Substantia nigra (tissue), 51 donors: ENCODE measurements at places on chromosomes 16 and 17.

DNA sequence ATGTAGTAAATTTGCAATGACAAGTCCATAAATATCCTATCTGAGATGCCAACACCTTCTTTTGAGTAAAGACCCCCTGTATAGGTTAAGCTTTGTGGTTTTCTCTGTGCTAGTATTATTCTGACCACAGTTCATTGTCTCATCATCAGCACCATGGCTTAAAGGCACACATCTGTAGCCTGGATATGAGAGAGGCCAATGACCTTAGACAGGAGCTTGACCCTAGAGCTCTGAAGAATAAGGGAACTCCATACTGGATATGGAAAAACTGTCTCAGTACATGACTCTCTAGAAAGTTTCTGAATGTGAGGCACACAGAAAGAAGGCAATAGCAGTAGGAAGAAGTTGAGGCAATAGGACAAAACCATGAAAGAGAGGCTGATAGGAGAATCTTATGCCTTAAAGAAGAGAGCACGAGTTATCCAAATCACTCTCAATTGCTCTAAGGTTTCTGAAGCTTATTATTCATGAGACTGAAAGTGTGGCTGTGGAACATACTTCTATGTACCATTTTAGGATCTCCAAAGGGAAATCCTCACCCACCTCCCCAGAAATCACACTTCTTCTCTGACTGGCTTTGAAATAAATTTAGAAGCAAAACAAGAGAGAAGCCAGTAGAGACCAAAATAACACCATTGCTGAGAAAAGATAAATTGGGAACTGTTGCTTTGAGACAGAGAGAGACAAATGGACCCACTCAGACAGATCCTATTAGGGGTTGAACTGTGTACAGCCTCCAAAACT, 150.2 kb downstream of the ABCA8 start:
- no peak for DNase-seq

DNA sequence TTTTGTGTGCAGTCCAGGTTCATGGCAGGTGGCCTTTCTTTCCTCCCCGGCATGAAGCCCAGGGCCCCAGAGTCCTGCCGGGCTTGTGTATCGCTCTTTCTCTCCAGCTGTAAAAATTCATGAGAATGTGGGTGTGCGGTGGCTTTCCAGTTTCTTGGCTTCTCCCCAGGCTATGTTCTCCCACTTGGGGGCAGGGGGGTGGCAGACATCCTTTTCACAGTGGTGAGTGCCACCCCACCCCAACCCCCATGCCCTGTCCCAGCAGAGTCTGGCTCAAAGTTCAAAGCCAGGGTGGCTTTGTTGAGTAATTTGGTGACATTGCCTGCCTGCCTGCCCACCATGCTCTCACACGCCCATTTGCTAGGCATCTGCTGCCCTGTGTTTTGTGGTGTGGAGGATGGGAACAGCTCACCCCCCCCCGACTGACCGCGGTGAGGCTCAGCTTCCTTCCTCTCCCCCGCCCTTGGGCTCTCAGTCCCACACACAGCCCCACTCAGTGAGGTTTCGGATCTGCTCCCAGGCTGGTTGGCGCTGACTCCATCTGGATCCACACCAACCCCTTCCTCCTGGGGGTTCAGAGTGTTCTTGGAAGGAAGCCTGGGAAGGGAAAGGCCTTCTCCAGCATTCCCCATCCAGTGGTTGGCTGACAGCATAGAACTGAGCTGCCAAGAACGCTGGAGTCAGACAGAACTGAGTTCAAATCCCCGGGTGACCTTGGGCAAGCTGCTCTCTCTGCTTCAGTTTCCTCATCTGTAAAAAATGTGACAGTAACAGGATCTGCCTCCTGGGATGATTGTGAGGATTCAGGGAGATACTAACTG, 36.0 kb downstream of the CHD9 start:
- DNase-seq, result peak; percentile 69

GRCh38 chr17:77213778-77214132, 73.0 kb downstream of the SEC14L1 start:
- no peak for DNase-seq

- no peak for DNase-seq
Observed at GRCh38 chr16:5377280-5377898, 279.8 kb upstream of the EEF2KMT start.

- no peak for DNase-seq
Observed at GRCh38 chr17:13256545-13256944, 238.7 kb upstream of the ELAC2 start.

- no peak for DNase-seq
Observed at GRCh38 chr17:46045639-46046038, 46.6 kb downstream of the STH start.

DNA sequence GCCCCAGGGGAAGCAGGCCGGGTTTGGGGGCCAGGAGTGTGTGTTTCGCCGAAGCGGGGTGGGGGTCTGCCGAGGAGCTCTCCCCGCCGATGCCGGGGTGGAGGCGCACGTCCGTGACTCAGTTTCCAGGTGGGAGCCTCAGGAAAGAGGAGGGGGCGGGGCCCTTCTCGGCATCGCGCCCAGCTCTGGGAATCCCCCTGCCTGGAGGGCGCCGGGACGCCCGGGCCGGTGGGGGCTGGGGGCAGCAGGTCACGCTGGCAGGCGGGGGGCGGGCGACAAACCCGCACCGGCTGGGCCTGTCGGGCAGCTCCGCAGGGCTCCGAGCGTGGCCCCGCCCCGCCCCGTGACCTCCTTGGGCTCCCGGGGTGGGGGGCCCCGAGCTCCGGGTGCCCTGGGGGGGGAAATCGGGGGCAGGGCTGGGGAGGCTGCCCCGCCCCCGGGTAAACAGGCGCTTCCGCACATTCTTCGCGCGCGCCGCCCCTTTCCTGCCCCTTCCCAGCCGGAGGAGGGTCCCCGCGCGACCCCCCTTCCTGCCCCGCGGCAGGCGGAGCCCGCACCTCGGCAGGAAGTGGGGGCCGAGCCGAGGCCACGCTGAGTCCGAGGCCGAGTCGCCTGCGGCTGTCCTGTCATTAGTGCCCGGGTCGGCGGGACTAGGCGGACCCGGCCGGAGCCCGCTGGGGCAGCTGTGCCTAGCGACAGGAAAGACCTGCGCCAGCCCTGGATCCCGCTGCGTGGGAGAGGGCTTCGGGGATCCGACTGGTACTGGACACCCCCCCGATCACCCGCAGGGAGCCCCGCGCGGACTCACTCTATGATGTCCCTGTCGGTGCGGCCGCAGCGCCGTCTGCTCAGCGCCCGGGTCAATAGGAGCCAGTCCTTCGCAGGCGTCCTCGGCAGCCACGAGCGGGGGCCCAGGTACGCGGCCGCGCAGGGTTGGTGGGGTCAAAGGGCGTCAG, 9.3 kb downstream of the RIPOR1 start:
- peak; percentile 36 for DNase-seq

GRCh38 chr17:28384281-28385036, 13.0 kb downstream of the SARM1 start:
- no peak for DNase-seq

DNA sequence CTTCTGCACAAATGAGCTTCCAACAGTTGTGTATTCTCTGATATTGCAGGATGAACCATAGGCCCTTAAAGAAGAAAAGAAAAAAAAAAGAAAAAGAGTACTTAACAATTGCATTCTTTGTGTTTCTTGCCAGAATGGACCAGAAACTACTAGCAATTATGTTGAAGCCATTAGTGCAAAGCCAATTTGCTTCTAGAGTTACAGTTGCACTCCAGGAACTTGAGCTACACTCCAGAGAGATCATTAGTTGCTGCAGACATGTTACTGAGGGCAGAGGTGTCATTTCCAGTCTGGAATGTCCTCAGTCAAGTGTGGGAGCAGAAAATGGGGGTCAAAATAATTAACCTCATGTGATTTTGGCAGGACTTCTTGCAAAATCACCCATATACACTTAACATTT, 85.6 kb upstream of the CCL2 start:
- no peak for DNase-seq

DNA sequence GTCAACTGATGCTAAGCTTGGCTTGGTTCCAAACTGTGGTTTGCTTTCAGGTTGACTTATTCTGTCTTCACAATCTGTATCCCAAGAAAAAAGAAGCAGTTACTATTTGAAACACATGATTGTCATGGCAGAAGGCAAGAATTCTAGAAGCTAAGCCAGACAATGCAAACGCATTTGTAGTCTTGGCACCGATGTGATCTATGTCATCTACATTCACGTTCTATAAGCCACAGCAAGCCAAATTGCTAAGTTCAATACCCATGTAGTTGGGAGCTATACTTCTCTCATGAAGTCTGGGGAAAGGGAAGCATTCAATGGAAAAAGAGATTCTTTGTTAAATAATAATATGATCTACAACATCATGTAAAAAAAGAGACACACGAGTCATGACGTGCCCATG, 18.3 kb upstream of the KIF2B start:
- DNase-seq, result no peak

DNA sequence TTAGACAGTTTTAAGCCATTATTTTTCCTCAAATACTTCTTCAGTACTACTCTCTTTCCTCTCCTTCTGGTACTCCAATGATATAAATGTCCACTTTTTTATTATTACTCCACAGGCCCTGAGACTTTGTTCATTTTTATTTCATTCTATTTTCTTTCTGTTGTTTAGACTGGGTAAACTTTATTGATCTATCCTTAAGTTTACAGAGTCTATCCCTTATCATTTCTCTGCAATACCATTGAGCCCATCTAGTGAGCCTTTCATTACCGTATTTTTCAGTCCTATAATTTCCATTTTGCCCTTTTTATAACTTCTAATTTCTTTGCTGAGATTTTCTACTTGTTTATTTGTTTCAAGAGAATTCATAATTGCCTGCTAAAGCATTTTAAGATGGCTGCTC, 193.7 kb downstream of the TOX3 start:
- no peak for DNase-seq

DNA sequence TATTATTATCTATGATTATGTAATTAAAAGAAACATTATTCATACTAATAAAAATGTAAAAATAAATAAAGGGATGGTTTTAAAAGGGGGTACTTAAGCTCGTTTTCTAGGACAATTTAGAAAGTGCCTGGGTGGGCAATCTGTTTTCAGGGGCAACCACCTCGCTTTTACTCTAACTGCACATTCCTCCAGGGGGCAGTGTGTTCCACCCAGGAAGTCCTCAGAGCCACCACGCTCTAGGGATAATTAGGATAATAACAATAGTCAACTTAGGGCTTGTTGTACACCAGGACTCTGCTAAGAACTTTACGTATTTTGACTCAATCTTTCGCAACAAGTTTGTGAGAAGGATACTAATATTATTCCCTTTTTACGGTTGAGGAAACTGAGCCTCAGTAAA, 396.7 kb upstream of the MAF start:
- DNase-seq, result no peak

DNA sequence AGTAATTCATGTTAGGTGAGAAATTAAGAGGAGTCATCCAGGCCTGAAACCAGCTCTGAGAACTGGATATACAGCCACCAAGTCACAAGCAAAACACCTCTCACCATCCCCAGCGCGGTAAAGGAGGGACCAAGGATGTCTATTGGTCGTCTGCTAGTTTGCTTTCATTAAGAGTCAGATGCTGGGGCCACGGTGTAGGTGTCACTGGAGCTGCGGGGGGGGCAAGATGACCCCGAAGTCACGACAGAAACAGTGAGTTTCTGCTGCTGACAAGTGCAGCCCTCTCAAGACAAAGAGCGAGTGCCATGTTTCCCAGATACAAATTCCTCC, 790 bp downstream of the NCBP3 start:
- no peak for DNase-seq

- no peak for DNase-seq
Observed at GRCh38 chr16:57814896-57815295, 12.6 kb upstream of the KIFC3 start.

DNA sequence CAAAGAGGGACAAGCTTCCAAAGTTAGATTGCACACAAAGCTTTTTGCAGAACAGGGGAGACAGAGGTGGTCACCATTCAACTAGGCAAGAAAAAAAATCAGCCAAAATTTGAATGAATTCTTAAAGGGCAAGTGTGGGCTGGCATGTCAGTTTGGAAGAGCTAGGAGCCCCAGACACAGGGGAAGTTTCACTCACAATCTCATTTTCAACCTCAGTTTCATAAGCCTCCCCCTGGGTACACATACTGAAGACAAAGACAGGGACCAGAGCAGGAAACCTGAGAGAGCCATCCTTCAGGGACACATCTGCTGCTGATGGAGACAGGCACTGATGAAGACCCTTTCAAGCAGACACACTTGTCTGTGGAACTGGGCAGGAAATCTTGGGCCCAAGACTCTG, 106.3 kb upstream of the PSMD7 start:
- DNase-seq, result no peak

GRCh38 chr16:17452922-17453321, 17.8 kb downstream of the XYLT1 start:
- DNase-seq, result no peak

GRCh38 chr17:67049025-67049739, 4.8 kb downstream of the CACNG1 start:
- no peak for DNase-seq

DNA sequence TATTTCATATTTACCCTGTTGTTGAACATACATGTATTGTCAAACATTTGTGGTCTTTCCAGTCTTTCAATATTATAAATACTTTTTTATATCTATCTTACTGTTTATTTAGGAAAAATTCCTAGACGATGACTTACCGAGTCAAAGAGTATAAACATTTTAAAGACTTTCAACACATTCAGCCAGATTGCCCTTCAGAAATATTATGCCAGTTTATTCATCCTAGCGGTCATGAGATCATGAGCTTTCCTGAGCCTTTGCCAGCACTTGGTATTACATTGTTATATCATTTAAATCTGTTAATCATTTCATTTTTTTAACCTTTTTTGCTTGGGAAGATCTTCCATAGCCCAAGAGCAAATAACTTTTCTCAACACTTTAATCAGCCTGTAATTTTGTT, 197.4 kb downstream of the SPECC1 start:
- DNase-seq, result no peak
